ENCODE measurements at places on chromosomes 16 and 17.
A peak's percentile ranks its signal among the peaks of the same experiment; 100 is the strongest.

- peak; percentile 69 for DNase-seq
These were observed 40.9 kb downstream of the TMEM235 start for GRCh38 chr17:78272181-78272913.

DNA sequence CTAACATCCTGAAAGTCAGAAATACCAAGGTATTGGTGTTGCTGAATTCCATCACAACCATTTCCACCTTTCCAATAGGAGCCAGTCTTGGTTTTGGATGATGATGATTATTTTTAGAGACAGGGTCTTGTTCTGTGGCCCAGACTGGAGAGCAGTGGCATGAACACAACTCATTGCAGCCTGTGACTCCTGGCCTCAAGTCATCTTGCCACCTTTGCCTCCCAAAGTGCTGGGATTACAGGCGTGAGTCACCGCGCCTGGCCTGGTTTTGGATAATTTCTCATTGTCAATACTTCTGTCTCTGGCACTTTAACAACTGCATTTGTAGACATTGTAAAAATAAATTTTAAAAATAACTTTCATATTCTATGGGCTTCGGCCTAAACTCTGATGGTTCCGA lies 22.6 kb downstream of the STAT5B start:
- no peak for DNase-seq

GRCh38 chr16:15033309-15033707 lies 22.6 kb downstream of the NTAN1 start:
- no peak for DNase-seq

DNA sequence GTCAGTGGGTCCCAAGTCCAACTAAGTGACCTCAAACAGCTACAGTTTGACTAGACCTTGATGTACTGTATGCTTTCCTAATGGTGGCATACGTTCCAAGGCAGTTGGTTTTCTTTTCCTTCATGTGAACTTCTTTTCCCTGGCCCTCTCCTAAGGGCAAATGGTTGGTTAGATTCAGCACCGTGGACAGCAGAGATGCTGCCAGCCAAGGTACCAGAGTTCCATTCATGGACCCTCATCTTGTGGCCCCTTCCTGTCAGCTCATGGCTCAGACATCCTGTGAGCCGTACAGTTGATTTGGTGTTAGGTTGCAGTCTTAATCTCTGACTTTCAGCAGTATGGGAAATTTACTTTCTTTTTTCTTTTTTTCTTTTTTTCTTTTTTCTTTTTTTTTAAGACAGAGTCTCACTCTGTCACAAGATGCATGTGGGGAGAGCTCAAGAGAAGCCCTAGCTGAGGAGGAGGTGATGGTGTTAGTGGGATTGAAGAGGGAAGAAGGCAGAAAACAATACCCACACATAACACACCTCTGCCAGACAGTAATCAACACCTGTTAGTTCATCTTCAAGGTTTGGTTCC lies 122.4 kb downstream of the USP31 start:
- no peak for DNase-seq

- DNase-seq = peak; percentile 55
These were observed 1.3 kb downstream of the ZNF276 start for GRCh38 chr16:89722392-89723278.

- no peak for DNase-seq
These were observed 4.0 kb upstream of the ABCA10 start for GRCh38 chr17:69232650-69233049.

- no peak for DNase-seq
These were observed at the start of gene GPR139 for GRCh38 chr16:20073203-20074098. TSS of gene GPR139 (minus strand) at chr16:20073890. CDS start at chr16:20073616, 274 bp downstream.

All from activated naive CD4-positive, alpha-beta T cell (primary cell).